HFFc6 (cell line): ENCODE measurements at places on chromosomes 7 and 10. TPM values are rescaled to one million over a fixed set of nuclear protein-coding genes. Genes with fewer than 3 reads are reported as not detected.
A peak's percentile ranks its signal among the peaks of the same experiment; 100 is the strongest.

GRCh38 chr7:16646472-16647072, 591 bp downstream of the BZW2 start:
- no peak for DNase-seq

SCIN gene
- total RNA-seq: 0.96 to 48.9 TPM (median 1.5 TPM) in 3 replicates

- peak; percentile 63 for DNase-seq
These were observed 13.2 kb upstream of the IFRD1 start for GRCh38 chr7:112437072-112437471.

DNA sequence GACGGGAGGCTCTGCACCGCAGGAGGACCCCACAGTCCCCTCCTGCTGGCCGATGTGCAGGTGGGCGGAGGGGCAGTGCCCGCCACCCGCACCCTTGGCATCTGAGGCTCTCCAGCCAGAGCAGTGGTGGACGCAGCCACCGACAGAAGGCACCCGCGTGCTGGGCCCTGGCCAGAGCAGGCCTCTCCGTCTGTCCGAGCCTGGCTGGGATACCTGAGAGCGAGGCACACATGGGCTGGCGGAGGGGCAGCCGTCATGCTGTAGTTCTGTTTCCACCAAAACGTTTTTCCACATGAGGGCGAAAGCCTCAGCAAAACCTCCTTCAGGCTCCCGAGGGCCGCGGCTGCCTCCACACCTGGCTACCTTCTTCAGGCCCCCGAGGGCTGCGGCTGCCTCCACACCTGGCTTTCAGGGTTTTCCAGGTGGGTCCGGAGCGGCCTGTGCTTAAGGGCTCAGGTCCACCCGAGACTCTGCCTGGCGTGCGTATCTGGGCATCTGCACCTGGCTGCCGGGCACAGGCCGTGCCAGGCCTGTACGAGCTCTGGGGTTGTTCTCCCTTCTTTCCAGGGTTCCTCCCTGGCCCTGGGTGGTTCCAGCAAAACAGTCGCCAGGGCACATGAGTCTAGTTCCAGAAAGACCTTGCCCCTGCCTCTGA, 115.5 kb downstream of the INPP5A start:
- DNase-seq: no peak

- DNase-seq: no peak
These were observed 184.6 kb downstream of the SGMS1 start for GRCh38 chr10:50439187-50439586.

DNA sequence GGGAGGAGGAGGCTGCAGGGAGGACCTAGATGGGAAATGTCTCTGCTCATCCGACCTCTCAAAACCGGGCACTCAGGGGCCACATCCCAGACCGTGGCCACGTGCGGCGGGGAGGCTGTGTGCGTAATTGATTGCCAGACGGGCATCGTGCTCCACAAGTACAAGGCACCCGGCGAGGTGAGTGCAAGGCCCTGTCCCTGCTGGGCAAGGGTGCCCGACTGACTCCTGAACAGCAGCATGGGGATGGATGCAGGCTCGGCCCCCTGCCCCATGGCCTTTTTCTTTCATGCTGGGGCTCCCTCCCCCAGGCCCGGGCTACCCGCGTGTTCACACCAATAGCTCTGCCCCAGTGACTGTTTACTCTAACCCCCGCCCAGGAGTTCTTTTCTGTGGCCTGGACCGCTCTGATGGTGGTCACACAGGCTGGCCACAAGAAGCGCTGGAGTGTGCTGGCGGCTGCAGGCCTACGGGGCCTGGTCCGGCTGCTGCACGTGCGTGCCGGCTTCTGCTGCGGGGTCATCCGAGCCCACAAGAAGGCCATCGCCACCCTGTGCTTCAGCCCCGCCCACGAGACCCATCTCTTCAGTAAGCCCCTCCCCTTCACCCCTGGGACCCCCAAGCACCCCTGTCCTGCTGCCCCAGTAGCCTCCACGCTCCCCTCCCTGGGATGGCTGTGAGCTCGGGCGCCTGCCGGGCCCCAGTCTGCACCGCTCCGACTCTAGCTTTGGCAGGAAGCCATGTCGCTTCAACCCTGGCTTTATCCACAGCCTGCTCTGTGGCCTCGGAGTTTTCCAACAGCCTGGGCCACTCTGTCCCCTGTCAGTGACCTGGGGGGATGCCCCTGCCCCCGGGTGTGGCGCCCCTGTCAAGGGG, 3.9 kb downstream of the LRWD1 start:
- no peak for DNase-seq

GRCh38 chr7:127930341-127931328, 100.6 kb downstream of the LRRC4 start:
- no peak for DNase-seq

HOXA3 gene
- 0.33 to 0.92 TPM (median 0.48 TPM) in 3 replicates for total RNA-seq

DNA sequence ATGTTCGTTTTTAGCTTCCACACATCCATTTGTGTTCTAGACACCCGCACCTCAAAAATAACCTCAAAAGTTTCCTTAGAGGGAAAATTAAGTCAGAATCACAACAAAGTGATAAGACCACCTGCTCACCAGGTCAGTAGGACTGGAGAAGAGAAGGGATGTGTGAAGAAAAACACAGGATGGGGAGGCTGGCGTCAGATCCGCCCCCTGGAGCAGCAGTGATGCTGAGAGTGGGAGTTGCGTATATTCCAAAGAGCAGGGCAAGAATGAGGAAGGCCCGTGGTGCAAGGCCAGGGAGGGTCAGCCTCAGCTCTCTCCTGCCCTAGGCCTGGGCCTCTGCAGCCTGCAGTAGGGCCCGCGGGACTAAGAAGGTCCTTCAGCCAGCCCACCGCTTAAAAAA, 28.7 kb downstream of the CRTAC1 start:
- DNase-seq: no peak

GRCh38 chr7:50699143-50699542, 83.6 kb downstream of the GRB10 start:
- no peak for DNase-seq

- peak; percentile 1 for DNase-seq
These were observed 59.4 kb downstream of the MARCHF5 start for GRCh38 chr10:92350411-92350810.

CBLL1 gene
- total RNA-seq: 19.0 to 23.3 TPM (median 20.5 TPM) in 3 replicates

DNA sequence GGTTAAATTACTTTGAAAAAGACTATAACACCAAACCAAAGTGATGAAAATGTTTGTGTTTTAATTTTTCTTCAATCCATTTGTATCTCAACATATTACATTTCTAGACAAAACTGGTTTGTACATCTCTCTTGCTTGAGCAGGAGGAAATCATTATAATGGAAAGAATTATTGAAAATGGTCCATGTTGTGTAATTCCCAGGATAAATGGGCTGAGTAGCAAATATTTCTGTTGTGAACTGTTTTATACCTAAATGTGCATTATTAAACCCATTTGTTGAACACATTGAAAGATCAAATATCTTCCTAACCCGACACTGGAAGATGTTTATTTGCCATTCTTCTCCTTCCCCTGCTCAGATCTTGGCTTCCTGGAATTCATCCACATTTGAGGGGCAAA, 14.1 kb upstream of the CDK6 start:
- DNase-seq: no peak

GRCh38 chr7:138295049-138295637, 164.9 kb upstream of the TRIM24 start:
- DNase-seq: no peak

- DNase-seq: no peak
These were observed 170.4 kb downstream of the ARID5B start for GRCh38 chr10:62071846-62072281.

DNA sequence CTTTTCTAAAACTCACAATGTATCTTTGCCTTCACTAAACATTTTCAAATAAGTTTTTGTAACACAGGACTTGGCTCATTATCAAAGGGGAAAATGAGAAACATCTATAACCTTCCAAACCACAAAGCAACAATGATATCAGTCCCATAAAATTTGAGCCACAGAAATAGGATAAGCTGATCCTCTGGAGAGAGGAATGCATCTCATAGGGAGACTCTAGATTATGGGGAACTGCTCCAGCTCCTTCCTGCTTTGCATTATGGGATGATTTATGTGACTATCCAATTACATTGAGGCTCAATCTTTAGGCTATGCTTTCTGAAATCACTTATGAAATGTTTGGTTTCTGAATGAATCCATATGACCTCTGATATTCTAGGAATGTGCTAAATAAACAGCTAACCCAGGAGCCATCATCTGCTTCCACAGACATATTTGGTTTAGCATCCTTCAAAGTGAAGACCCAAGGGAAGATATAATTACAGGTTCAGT, 70.4 kb downstream of the CUBN start:
- peak; percentile 85 for DNase-seq

DNA sequence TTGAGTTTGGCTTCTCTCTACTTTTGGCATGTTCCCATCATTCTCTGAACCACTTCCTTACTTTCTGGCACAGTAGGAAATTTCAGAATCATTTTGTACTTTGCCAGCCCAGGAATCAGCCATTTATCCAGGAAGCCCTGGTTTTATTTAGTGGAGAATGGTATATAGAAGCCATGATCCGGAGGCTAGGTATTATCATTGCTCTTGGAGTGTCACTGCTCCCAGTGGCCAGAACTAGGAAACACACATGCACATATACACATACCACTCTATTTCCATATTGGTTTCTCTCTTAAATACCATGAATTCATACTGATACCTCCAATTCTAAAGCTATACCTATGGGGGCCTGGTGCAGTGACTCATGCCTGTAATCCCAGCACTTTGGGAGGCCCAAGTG, 36.3 kb downstream of the SUFU start:
- peak; percentile 5 for DNase-seq

TMEM130 gene
- total RNA-seq: 5.6 to 14.6 TPM (median 10.6 TPM) in 3 replicates

DNA sequence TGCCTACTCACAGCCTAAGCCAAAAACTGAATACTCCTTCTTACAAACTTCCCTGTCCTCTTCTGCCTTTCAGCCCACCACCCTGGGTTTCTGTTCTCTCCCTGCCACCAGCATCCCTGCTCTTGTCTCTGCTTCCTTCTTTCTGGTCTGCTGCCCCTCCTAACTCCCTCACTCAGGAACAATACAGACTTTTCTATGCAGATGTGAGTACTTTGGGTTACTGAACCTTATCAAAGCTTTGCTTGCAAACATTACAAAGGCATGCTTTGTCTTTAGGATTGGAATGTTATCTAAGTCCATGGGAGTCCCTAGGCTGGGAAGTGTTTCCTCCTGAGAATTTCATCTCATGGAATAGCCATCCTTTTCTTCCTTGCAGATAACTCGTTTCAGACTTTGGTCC, 28.9 kb downstream of the CNNM1 start:
- DNase-seq: no peak

HYAL4 gene
- not detected in 3 replicates for total RNA-seq

DNA sequence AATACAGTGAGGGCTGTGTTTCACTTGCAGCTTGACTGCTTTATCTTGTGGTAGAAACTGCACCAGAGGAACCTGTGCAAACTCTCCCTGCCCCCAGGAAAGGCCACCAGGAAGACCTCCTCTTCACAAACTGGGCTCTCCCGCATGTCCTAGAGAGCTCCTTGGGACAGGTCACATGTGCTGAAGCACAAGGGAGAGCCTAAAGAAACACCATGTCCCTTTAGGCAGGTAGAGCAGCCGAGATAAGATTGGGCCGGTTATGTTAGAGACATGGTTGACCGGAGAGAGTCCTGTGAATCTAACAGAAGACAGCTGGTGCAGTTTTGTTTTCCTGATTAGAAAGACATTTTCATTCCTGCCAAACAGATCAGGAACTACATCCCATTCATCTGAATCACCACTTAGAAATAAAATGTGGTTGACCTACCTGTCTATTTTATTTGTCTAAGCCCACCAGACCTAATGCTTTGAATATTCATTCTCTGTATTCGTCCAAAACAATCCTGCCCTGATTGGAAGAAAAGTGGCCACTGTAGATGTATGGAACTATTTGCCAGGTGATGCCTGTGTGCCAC, 224.1 kb downstream of the GLI3 start:
- DNase-seq: no peak

DNA sequence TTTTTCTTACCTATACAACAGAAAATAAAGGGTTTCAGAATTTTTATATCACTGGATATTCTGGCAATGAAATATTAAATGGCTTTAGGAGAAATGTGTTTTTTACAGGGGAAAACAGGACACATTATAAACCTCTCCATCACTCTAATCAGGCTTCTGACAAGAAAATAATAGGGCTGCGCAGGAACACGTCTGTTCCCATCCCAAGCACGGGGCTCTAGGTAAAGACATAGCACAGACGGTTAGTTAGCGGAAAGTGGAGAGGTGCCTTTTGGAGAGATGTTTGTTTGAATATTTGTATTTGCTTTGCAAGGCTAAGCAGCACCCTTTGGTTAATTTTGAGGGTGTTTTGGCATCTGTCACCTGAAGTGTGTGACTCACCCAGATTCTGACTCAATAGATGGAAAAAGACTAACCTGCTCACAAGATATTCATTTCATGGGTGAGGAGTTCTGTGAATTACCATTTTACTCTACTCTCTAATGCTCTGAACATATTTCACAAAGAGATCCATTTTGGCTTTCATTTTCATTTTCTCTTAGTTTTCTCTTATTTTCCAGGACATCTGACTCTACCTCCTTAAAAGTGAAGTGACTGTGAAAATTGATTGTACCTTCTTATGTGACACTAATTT, 174.5 kb upstream of the AKR1E2 start:
- no peak for DNase-seq

DNA sequence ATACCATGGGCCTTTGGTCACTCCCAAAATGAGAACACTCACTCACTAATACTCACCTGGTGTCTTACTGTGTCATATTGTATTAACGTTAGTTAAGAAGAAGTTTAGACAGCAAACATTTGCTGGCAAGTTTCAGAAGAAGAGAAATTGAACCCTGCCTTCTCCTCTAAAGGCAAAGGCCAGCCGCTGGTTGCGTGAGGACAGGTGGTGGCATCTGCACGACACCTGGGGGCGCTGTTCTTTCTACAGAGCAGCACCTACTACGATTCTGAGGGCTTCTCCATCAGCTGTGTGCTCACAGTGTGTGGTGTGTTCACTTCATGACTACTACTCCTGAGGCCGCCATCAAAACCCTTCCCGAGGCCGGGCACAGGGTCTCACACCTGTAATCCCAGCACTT, 17.9 kb upstream of the CLEC2L start:
- peak; percentile 4 for DNase-seq

GRCh38 chr10:119494236-119495020, 48.1 kb downstream of the RGS10 start:
- DNase-seq: peak; percentile 21

GRCh38 chr10:12834116-12834665, 167.3 kb downstream of the CCDC3 start:
- DNase-seq: no peak

LRRC61 gene
- total RNA-seq: not detected in 3 replicates

VPS50 gene
- 18.3 to 22.5 TPM (median 18.6 TPM) in 3 replicates for total RNA-seq

ANKRD22 gene
- total RNA-seq: not detected in 3 replicates
